ENCODE measurements at places on chromosomes 1 and 21.

- DNase-seq = no peak
These were observed 24.2 kb downstream of the SLC19A2 start for GRCh38 chr1:169461390-169462000.

DNA sequence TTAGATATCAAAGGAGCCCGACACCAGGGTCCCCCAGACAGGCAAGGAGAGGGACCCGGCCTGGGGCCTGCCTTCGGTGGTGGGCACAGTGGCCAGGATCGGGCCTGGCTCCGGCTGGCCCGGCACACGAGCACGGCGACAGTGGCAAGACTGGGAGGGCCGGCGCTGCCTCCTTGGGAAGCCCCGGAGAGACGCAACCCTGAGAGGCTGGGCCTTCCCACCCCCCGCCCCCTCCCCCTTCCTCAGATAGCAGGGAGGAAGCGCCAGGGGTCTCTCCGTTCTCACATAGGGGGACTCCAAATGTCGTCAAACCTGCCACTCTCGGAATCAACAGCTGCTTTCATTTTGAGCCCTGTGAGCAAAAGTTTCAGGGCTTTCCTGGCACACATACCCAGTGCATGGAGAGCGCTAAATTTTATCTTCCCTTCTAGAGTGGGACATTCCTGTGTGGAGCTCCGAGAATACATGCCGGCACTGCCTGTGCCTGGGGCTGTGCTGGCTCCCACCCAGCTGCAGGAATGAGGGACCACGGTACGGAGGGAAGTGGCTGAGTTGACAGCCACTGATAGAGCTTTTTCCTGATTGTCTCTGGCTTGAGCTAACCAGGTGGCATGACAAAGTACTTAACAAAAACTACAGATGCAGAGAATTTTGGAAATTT is 62.4 kb downstream of the CD247 start:
- no peak for DNase-seq

- no peak for DNase-seq
These were observed 9.7 kb upstream of the LAD1 start for GRCh38 chr1:201408834-201409200.

DNA sequence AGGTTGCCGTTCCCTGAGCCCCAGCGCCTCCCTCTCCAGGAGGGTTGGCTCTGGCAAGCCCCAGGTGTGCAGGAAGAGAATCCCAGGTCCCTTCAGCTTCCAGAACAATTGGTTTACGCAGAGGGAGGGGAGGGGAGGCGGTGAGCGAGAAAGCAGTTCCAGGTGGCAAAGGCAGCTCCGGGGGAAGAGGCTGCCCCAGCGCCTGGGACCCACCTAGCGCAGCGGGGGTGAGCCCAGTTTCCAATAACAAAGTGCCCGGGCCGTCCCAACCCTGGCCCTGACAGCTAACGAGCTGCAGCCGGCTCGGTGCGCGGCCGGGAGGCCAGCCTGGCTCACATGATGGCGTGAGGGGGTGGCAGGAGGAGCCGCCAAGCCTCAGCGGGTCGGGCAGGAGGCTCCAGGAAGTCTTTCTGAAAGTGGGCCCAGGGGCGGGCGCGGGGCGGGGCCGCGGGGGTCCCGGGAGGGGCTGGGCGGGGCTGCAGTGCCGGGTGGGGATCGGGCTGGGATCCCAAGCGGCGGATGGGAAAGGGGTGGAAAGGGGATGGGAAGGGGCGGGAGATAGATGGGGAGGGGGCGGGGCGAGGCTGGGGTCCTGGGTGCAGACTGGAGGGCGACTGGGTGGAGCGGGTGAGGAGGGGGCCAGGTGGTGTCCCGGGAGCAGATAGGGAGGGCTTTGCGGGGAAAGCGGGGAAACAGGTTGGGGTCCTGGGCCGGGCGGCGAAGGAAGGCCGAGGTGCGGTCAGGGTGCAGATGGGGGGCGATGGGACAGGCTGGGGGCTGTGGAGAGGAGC is 22.8 kb downstream of the DHRS3 start:
- peak; percentile 26 for DNase-seq

- DNase-seq = no peak
These were observed 24.8 kb upstream of the ZMYM4 start for GRCh38 chr1:35243691-35244090.

- DNase-seq = no peak
These were observed 45.0 kb downstream of the NPHP4 start for GRCh38 chr1:5947071-5947821.

- DNase-seq = no peak
These were observed 22.7 kb upstream of the HIVEP3 start for GRCh38 chr1:41941381-41941780.

GRCh38 chr1:243792891-243793290 is 57.2 kb downstream of the AKT3 start:
- DNase-seq = no peak

GRCh38 chr1:243568793-243569192 is 281.2 kb downstream of the AKT3 start:
- no peak for DNase-seq

Data from anterior cingulate cortex (tissue), 58 donors.